Activated CD8-positive, alpha-beta memory T cell treated with anti-CD3 and anti-CD28 coated beads for 48 hours (primary cell): ENCODE measurements at places on chromosomes 7 and 10.

- no peak for DNase-seq
These were observed 2.4 kb upstream of the PKD1L1 start for GRCh38 chr7:47950714-47951113.

GRCh38 chr7:158602041-158602440 is 14.4 kb upstream of the PTPRN2 start:
- no peak for DNase-seq

- DNase-seq = no peak
These were observed 228.0 kb downstream of the ELMO1 start for GRCh38 chr7:37220664-37221063.

DNA sequence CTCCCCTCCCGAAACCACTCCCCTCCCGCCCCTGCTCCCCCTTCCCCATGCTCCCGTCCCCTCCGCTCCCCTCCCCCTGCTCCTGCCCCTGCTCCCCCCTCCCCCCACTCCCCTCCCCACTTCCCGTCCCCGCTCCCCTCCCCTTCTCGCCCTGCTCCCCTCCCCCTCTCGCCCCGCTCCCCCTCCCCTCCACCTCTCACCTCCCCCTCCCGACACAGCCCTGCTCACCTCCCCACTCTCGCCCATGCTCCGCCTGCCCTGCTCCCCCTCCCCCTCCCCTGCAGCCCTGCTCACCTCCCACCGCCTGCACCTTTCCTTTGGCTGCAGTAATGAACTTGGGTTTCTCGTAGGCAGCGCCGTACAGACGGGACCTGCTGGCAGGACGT is 49.9 kb upstream of the NKX6-2 start:
- DNase-seq = no peak

- no peak for DNase-seq
These were observed 64.8 kb upstream of the MEOX2 start for GRCh38 chr7:15751191-15751701.

DNA sequence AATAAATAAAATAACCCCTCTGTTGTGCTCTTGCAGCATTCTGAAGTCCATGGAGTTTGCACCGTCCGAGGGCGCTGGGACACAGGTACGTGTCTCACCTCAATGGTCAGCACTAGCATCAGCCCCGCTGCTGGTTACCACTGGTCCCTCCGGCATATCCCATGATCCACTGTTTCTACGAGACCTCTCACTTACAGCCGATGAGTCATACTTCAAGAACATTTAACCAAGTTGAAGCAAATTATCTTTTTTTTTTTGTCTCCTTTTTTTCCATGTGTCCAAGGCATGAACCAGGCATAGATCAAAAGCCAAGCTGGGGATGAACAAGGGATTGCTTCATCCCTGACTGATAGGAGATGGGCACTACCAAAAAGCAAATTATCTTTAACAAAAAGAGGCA is 92.9 kb upstream of the SH2B2 start:
- DNase-seq = no peak

- DNase-seq = no peak
These were observed 1.7 kb upstream of the CALY start for GRCh38 chr10:133338080-133339071.

DNA sequence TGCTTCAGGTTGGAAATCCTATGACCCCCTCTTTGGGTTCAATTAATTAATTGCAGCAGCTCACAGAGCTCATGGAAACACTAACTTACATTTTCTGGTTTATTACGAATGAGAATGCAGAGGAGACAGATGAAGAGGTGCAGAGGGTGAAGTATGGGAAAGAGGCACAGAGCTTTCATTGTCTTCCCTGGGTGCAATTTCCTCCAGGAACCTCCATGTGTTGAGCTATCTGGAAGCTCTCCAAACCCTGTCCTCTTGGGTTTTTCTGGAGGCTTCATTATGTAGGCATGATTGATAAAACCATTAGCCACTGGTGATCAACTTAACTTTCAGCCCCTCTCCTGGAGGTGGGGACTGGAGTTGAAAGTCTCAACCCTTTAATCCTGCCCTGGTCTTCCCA is 133.0 kb upstream of the AUTS2 start:
- no peak for DNase-seq

DNA sequence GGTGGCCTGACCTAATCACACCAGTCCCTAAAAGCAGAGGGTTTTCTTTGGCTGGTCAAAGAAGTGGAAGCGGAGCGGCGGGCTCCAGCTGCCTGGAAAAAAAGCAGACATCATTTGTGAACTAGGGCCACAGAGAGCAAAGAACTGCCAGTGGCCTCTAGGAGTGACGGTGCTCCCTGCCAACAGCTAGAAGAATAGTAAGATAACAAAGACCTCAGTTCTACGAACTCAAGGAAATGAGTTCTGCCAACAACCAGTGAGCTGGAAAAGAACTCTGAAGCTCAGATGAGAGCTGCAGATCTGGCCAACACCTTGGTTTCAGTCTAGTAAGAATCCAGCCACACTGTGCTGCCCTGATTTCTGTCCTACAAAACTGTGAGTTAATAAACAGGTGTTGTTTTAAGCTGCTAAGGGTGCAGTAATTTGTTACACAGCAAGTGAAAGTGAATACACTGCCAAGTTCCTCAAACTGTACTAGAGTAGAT is 178.0 kb downstream of the SRPK2 start:
- DNase-seq = no peak

DNA sequence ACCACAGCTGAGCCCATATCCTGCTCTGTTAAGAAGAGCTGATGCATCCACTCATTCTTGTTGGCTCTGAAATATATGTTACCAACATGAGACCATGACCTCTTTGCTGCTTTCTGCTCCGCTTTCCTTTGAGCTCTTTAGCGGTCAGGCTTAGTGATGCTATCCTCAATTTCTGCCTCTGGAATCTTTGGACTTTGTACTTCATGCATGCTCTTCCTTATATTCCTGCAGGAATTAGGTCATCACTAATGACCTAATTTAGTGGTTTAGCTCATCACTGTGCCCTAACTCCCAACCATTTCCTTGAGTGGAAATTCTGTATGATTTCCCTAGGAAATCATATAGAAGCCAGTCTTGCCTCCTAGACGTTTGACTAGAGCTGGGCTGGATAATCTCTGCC is 119.5 kb downstream of the AOAH start:
- no peak for DNase-seq

- no peak for DNase-seq
These were observed 150.7 kb downstream of the BTAF1 start for GRCh38 chr10:92074126-92074887.

DNA sequence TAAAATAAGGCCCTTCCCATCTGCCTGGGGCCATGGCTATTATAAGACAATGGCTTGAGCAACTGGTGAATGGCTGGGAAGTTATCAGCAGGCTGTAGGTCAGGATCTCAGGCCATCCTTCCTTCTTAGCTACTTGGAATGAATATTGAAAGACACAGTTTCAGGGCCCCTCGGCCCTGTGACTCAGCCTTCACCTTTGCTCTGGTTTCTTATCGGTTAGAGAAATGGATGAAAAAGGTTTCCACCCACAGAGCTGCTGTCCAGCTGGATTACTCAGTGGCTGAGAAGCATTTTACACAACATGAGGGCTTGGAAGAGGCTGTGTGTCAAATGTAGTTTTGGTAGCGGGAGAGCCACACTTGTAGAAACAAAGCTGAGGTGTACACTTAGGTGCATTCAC is 9.4 kb downstream of the ACSL5 start:
- DNase-seq = no peak

GRCh38 chr10:58177362-58177947 is 90.2 kb downstream of the IPMK start:
- no peak for DNase-seq

- DNase-seq = no peak
These were observed 118.0 kb downstream of the BUB3 start for GRCh38 chr10:123272171-123272570.

DNA sequence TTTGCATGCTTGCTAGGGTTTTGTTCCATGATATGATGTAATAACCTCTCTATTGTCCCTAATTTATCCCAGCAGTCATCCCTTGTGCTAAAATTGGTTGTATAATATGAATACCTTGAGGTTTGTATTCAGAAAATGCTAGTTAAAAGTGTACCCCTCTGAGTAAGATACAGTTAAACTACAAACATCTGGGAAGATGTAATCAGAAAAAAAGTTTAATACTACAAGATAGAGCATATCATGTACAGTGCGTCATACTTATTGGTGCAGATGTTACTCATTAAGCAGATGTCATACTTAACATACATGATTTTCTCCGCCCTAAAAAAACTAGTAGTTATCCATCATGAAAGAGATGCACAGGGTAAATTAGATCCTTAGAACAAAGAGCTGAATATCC is 336.1 kb upstream of the KCND2 start:
- DNase-seq = no peak

GRCh38 chr10:14332903-14333302 is 2.2 kb upstream of the FRMD4A start:
- DNase-seq = no peak

DNA sequence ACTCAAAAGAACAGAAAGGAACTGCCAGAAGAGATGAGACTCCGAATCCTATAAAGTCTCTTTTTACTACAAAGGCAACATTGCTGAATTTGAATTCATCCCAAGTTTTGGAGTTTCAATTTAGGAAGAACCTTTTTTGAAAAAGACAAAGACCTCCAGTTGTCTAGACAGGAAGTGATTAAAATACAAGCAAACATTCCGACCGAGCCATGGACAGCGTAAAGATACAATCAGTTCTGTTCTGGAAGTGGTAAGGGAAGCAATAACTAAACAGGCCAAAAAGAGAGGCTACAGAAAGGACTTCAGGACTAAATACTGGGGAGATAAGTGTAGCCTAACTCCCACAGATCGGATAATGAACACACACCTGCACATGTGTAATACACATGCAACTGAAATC is 101.0 kb downstream of the SMURF1 start:
- DNase-seq = no peak

GRCh38 chr10:48529331-48529730 is 75.5 kb downstream of the ARHGAP22 start:
- no peak for DNase-seq

- DNase-seq = no peak
These were observed 196.8 kb upstream of the PDE1C start for GRCh38 chr7:32266932-32267475.

DNA sequence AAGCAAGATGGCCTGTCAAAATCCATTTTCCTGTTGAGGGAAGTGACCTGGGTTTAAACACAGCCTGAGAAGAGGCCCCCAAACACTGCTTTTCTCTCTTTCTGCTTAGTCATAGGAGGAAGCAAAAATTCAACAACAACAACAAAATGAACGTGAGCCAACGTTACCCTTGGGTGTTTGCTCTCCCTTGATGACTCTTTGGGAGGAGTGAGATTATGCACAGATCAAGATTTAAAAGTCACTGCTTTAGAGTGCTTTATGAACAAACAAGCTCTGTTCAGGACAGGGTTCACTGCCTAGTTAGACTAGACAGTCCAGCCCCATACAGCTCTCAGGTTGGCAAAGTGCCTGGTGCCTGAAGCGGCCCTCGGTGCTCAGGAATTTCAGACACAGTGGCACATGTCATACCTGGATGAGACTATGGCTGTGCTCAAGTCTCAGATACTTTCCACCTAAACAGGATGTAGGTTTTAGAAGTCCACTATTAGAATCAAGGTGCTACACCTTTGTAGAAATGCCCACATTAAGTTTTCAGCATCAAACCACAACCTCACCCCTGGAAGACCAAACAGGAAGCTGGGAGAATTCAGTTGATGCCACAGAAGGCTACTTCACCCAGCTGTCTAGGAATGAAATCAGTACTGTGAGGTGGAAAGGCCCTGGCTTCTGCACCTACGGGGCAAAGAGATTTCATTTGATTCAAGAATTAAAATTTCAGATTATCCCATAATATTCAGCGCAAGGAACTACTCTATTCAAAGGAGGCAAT is 38.7 kb downstream of the DENND11 start:
- no peak for DNase-seq

DNA sequence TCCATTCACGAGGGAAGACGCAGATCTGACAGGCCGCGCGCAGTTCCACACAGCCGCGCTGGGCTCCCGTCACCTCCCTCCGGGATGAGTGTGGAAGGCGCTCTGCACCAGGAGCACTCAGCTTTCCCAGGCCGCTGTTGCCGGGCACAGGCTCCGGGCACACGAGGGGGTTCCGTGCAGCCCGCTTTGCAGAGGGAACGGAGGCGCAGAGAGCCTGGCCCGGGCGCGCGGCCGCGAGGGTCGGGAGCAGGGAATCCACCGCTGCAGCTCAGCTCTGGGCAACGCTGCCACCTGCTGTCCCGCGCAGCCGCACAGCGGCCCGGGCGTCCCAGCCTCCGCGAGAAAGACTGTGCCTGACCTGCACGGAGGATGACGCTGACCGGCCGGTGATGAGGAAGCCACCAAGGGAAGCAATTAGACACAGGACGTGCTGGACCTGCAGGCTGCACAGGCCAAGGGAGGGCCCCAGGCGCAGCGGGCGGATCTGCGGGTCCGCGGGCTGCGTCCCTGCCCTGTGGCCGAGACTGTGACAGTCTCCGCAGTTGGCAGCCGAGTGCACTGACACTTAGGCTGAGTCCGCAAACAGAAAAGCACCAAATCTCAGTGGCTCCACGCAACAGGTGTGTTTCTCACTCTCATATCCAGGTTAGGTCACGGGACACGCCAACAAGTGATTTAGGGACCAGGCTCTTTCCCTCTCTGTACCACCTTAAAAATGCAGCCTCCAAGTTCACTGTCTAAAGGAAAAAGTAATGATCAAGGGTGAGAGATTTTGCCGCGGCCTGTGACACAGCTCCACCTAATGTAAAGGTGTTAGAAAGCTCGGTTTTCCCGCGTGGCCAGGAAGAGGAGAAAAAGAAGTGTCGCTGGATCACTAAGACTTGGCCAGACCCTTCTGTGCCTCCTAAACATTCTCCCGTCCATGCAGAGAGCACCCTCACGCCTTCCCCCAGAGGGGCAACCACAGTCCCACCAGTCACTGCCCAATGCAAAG is 94.5 kb downstream of the SEC61G start:
- no peak for DNase-seq

DNA sequence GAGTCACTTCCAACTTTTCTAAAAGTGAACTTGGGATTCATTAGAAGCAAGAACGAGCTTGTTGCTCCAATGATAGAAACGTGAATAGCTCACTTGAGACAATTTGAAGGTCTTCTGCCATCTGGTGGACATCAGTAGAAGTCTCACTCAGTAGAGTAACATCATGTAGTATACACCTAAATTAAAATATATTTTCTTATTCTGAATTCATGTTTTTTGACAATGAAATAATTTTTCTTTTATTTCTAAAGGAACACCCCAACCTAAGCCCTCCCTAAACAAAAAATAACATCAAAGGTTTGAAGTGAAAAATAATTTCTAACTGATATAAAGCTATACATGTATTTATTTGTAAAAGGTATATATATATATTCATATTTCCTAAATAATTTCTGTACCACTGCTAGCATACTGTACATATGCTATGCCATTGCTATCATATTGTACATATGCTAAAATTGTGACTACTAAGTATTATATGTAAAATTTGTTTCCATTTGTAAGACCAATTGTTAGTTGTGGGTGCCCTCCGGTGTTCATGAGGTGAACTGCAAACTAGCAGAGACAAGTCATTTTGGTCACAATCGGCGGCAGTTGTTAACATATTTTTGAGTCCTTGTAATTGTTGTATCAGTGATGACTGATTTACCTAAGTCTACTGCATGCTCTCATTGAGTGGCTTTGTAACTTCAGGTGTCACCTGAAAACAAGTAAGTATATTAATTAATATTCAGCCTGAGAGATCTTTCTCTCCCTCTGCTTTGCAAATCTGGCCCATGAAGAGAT is 121.9 kb downstream of the PTPRZ1 start:
- no peak for DNase-seq

GRCh38 chr7:148144827-148145226 is 445.7 kb upstream of the C7orf33 start:
- DNase-seq = no peak

- no peak for DNase-seq
These were observed 62.4 kb upstream of the ANTXRL start for GRCh38 chr10:46224414-46224682.
